ENCODE measurements at places on chromosomes 3 and 15. TPM values are rescaled to one million over a fixed set of nuclear protein-coding genes. Genes with fewer than 3 reads are reported as not detected.

DPH6 gene
- 15.1 TPM for total RNA-seq

PARP15 gene
- not detected for total RNA-seq

- DNase-seq: no peak
Measured at GRCh38 chr3:173653781-173654180, 256.2 kb downstream of the NLGN1 start.

- no peak for DNase-seq
Measured at GRCh38 chr3:156657862-156658731, 16.3 kb upstream of the TIPARP start.

- no peak for DNase-seq
Measured at GRCh38 chr3:48935530-48935929, 16.9 kb downstream of the ARIH2 start.

DNA sequence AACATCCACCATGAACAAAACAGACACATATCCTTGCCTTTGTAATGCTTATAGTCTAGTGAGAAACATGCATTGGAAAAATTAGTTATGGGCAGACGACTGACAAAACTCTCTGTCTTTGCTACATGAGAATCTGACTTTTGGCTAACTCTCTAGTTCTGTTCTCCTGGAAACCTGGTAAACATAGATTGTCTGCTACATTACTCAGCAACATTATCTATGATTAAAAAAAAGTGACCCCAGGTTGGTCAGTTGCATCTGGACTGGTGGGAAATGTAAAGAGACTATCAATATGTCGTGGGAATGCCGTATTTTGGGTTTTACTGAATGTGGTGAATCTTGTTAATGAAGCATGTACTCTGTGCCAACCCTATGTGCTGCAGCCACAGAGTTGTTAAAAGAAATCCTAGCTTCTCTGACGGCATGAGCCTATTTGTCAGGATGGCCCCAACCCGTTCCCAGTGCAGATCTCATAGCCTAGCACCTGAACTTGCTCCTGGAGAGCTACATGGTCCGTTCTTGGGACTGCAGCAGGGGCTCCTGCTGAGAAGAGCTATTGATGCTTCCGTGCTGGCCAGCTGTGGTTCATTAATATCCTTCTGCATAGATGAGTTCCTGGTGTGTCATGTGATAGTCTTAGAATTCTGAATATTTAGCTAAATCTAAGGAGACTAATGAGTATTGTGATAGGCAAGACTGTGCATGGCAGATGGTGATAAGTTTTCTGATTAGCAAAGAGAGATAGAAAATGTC, 311.7 kb upstream of the ZNF717 start:
- no peak for DNase-seq

GRCh38 chr3:36175916-36176461, 204.3 kb upstream of the STAC start:
- no peak for DNase-seq

GRCh38 chr15:75685195-75685594, 27.5 kb downstream of the CSPG4 start:
- no peak for DNase-seq

DNA sequence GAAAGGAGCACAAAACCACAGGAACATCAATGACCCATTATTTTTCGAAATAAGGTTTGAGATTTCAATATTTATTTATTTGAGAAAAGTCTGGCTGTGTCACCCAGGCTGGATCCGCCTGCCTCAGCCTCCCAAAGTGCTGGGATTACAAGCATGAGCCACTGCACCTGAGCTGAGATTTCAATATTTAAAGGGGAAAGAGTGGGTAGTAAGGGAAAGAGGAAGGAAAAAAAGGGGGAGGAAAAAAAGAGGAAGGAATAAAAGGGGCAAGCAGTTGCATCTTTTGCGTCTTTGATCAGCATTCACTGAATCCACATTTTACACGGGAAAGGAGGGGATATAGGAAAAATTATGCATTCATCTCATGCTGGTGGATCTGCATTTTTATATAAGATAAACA, 47.4 kb downstream of the ERICH6 start:
- DNase-seq: no peak

- no peak for DNase-seq
Measured at GRCh38 chr3:139123377-139124095, 78.8 kb upstream of the PRR23C start.

DNA sequence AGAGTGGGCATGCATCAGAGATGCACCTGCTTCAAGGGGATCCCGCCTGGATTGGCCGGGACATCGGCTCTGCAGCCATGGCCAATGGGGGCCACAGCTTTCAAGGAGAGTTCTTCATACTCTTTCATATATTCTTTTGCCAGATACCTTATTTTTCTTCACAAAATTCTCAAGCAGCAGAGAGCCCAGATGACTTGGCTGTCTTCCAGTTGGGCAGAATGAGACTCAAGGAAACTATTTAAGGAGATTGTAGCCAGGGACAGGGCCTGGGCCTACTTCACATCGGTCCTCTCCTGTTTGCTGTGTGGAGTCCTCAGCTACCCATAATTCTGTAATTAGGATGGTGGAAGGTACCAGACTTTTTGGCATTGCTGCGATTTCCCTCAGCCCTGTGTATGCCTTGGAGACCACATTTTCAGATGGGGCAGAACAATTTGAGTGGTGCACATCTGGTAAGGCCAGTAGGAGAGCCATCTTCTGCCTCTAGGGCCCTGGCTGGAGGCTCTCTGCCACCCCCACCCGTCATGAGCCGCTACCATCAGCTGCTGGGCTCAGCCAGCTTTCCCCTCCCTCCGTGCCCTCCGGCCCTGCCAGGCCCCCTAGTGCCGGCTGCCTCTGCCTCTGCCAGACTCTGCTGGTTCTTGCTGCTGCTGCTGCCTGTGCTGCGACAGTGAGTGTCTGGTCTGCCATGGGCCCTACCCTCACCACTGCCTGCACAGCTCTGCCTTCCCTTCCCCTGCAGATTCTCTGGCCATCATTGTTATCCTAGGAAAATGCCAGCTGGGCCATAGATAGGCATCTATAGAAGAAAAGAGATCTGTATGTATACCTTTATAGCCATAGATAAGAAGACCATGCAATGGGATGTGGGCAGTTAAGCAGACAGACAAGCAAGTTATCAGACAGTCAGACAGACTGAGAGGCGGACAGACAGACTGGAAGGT, 6.7 kb downstream of the PLIN1 start:
- peak; percentile 72 for DNase-seq

DNA sequence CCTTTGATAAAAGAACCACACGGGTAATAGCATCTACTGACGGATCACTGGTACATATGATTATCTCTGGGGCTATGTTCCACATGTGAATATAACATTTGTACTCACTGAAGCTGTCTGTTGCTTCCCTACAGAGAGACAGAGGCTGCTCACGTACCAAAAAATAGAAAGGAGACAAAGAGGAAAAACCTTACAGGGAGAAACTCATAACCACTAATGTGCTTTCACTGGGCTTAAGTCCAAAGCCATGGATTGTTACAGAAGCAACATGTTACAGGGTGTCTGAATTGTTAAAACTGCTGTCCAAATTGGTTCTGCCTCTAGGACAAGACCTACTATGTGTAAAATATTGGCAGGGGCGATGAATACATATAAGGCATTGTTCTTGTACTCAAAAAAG, 311.9 kb downstream of the FOXP1 start:
- DNase-seq: no peak

DNA sequence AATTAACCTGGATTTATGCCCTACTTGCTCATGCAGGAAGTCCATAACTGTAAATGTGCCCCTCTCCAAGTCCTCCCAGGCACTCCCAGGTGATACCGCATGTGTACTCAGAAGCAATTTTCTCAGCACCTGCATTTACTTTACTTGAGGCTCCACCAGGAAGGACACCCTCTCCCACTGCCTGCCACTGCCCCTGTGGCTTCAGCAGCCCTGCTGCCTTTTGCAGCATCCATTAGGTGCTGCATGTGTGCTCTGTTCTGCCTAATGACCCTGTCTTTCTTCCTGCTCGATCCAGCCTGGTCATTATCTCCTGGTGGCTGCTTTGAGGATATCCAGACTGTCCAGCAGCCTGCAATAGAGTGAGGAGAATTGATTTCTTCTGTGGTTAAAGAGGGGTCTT, 107.6 kb upstream of the SEMA6D start:
- no peak for DNase-seq

DNA sequence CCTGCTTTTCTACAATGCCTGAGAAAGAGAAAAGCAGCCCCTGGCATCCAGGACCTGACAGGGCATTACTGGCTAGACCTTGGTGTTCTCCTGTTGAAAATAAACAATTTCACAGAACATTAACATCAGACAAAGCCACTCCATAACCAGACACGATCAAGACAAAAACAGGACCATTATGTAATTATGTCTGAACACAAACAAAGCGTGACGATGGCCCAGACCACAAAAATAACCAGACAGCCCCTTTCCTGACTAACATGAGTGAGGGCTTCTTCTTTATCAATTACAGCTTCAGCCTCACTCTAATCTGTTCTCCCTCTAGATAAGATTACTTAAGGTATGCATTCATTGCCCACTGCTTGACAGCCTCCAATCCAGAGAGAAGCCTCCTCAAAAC, 172.7 kb upstream of the LMCD1 start:
- no peak for DNase-seq

- DNase-seq: no peak
Measured at GRCh38 chr3:54856271-54856670, 71.6 kb downstream of the LRTM1 start.

Data from H7 (cell line).